Uterus (tissue), 4 donors: ENCODE measurements at places on chromosomes 1 and 21. TPM values are rescaled to one million over a fixed set of nuclear protein-coding genes. Genes with fewer than 3 reads are reported as not detected.

Gene MPZL1
- 116 TPM for total RNA-seq

Gene SEC16B
- 4.7 TPM for total RNA-seq

GRCh38 chr1:21295002-21295401 lies 4.7 kb upstream of the ECE1 start:
- H3K36me3 ChIP-seq = no peaks in the 10 kb centered on the region
- H3K27ac ChIP-seq = no peak overlapping the region
- H3K27me3 ChIP-seq = no peaks in the 10 kb centered on the region
- no peaks in the 10 kb centered on the region for H3K4me1 ChIP-seq

Gene TRIM63
- total RNA-seq = not detected

GRCh38 chr1:78779831-78780230 lies 130.2 kb downstream of the IFI44 start:
- no peaks in the 10 kb centered on the region for H3K4me1 ChIP-seq
- no peaks in the 10 kb centered on the region for H3K27me3 ChIP-seq
- H3K4me3 ChIP-seq = no peak overlapping the region
- DNase-seq = no peak
- H3K27ac ChIP-seq = no peak overlapping the region
- H3K36me3 ChIP-seq = no peaks in the 10 kb centered on the region

DNA sequence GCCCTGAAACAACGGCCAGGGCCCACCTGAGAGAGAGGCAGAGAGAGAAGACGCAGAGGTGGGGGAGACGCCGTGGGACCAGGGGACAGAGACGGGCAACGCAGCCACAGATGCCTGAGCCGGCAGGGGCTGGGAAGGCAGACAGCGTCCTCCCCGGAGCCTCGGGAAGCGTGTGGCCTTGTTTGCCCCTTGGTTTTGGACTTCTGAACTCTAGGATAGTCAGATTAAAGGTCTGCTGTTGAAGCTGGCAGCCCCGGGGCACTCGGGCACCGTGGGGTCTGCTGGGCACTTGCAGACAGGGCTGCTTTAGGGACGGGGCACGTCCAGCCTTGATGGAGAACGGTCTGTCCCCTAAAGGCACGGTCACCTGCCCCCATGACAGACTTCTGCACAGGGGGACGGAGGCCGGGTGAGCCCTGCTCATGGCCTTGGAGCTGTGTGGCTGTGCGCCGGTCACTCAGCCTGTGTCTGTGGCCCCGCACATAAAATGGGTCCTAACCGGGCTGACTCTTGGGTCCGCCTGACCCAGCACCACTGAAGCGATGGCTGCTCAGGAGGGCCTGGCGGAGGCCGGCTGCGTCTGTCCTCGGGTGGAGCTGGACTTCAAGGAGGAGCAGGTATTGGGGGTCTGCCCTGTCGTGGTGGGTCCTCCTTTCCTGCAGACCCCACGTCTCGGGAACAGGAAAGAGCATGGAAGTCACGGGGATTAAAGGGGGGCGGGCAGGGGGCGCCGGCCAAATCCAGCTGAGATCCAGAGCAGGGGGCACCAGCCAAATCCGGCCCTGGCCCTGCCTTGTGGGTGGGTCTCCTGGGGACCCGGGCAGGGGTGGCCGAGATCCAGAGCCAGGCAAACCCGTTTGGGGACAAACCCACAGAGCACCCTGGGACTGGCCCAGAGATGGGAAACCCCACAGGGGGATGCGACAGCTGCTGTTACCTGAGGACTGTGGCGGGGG lies 9.6 kb upstream of the RNF223 start:
- peaks cover 11% of the 10 kb centered on the region for H3K4me1 ChIP-seq
- no peak overlapping the region for H3K27ac ChIP-seq
- no peaks in the 10 kb centered on the region for H3K27me3 ChIP-seq
- H3K36me3 ChIP-seq = no peaks in the 10 kb centered on the region
- DNase-seq = no peak

Gene OR2L8
- total RNA-seq = not detected

DNA sequence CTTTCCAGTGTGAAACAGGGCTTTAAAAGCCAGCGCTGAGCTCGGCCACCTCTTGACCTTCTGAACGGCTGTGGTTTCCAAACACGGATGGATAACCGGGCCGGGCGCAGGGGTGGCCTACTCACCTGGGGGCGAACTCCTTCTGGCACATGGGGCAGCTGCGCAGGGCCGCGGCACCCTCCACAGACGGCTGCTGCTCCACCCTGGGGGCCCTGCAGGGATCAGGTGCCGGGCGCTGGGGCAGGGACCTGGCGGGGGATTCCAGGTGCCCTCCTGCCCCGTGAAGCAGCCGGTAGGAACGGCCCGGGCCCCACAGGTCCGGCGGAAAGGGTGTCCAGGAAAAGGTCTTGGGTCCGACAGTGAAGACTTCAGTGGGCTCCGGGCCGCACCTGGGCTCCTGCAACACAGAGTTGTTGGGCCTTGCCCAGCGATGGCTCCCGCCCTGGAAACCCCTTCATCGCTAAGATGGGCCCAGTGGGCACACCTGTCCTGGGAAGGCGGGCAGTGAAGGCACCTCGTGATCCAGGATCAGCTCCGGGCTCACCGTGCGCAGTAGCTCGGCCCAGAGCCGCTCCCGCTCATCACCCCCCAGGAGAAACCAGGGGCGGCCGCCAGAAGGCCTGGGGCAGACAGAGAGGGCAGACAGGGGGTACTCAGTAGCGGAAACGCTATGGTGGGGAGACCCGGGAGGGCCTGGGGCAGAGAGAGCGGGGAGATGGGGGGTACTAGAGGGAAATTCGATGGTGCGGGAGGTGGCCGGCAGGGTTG lies 874 bp downstream of the FAAP20 start:
- H3K27ac ChIP-seq = peak overlapping the region; percentile 94
- H3K4me3 ChIP-seq = peak overlapping the region; percentile 69
- no peak for DNase-seq
- H3K36me3 ChIP-seq = no peaks in the 10 kb centered on the region
- no peaks in the 10 kb centered on the region for H3K4me1 ChIP-seq

GRCh38 chr1:164662955-164663354 lies 104.0 kb downstream of the PBX1 start:
- no peak for DNase-seq
- H3K4me3 ChIP-seq = no peak overlapping the region
- H3K4me1 ChIP-seq = peaks cover 10% of the 10 kb centered on the region
- no peaks in the 10 kb centered on the region for H3K36me3 ChIP-seq
